ENCODE measurements at places on chromosomes 2 and 18. TPM values are rescaled to one million over a fixed set of nuclear protein-coding genes. Genes with fewer than 3 reads are reported as not detected.

GRCh38 chr18:55179835-55180234, 220.6 kb upstream of the CCDC68 start:
- no peak for DNase-seq

GRCh38 chr2:59266453-59266852, 1025.3 kb upstream of the FANCL start:
- no peak for DNase-seq

- no peak for DNase-seq
Observed at GRCh38 chr2:159944874-159945273, 117.5 kb downstream of the PLA2R1 start.

GRCh38 chr2:5898667-5899066, 206.5 kb downstream of the SOX11 start:
- no peak for DNase-seq

DNA sequence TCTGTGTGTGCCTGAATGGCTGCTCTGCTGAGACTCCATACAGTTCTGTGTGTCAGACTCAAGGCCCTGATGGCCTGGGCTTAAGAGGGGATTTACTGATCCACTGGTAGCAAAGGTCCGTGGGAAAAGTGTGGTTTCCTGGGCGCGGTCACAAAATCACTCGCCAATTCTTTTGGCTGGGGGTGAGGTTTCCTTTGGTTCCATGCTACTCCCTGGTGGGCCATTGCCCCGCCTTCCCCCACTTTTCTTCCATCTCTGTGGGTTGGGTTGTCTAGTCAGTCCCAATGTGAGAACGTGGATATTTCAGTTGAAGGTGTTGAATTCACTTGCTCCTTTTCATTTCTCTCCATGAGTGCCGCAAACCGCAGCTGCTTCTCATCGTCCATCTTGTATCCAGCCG, 162.7 kb upstream of the NRXN1 start:
- no peak for DNase-seq

The IL37 gene
- not detected for total RNA-seq

The ATP5MC3 gene
- total RNA-seq: 122 TPM
